ENCODE measurements at places on chromosomes 6 and 20.
A peak's percentile ranks its signal among the peaks of the same experiment; 100 is the strongest.

DNA sequence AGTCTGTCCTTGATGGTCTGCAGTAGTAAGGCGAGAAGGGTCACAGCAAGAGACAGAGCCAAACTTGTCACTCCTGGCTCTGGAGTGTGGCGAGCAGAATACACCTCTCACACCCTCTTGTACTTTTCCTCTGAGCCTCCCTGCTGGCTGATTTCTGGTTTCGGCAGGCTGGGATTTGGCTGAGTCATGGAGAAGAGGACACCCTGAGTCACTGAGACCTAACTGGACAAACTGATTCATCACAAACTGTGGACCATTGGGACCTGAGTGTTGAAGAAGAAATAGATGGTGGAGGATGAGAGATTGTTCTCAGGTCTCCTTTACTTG, 101.7 kb downstream of the F13A1 start:
- no peak for DNase-seq

DNA sequence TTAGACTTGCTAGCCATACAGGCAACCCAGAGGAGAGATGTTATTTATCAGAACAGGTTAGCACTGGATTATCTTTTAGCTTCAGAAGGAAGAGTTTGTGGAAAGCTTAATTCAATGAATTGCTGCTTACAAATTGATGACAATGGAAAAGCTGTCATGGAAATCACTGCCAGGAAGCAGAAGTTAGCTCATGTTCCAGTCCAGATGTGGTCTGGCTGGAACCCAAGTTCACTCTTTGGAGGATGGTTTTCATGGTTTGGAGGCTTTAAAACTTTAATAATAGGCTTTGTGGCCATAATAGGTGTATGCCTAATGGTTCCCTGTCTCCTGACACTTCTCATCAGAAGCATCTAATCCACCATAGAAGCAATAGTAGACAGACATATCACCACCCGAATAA, 699.0 kb downstream of the PHF3 start:
- peak; percentile 1 for DNase-seq

- DNase-seq, result peak; percentile 79
Observed at GRCh38 chr6:133973109-133973971, 20.3 kb downstream of the TBPL1 start.

DNA sequence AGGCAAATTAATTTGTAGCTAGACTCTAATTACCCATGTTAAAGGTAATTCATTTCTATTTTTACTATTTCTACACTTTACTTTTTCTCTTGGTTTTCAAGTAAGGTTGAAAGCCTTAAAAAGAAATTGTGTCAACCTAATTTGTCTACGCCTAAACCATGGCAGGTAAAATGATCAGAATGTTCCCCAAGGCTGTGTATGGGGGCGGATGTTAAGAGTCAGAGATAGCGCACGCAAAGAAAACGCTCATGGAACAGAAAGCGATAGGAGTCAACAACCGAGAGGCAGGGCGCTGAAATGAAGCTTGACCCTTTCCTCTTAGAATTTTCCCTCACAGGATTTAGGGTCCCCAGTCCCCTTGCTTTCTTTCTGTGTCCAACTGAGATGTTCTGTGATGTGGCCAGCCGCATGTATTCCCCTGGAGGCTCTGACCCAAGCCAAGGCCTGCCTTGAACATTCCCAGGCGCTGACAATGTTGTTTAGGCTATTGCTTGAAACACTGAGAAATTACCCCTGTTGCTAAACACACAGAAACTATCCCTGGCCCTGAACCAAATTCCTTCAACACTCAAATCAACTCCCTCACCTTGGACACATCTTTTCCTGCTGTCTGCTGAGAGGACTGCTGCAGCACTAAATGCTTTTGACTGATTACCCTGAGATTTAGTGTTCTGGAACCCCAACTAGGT, 10.9 kb downstream of the PSMB1 start:
- no peak for DNase-seq

DNA sequence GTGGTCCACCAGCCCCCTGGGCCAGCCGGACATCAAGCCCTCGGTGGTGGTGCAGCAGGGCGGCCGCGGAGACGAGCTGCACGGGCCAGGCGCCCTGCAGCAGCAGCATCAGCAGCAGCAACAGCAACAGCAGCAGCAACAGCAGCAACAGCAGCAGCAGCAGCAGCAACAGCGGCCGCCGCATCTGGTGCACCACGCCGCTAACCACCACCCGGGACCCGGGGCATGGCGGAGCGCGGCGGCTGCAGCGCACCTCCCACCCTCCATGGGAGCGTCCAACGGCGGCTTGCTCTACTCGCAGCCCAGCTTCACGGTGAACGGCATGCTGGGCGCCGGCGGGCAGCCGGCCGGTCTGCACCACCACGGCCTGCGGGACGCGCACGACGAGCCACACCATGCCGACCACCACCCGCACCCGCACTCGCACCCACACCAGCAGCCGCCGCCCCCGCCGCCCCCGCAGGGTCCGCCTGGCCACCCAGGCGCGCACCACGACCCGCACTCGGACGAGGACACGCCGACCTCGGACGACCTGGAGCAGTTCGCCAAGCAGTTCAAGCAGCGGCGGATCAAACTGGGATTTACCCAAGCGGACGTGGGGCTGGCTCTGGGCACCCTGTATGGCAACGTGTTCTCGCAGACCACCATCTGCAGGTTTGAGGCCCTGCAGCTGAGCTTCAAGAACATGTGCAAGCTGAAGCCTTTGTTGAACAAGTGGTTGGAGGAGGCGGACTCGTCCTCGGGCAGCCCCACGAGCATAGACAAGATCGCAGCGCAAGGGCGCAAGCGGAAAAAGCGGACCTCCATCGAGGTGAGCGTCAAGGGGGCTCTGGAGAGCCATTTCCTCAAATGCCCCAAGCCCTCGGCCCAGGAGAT, 1.0 kb downstream of the POU3F2 start:
- no peak for DNase-seq

DNA sequence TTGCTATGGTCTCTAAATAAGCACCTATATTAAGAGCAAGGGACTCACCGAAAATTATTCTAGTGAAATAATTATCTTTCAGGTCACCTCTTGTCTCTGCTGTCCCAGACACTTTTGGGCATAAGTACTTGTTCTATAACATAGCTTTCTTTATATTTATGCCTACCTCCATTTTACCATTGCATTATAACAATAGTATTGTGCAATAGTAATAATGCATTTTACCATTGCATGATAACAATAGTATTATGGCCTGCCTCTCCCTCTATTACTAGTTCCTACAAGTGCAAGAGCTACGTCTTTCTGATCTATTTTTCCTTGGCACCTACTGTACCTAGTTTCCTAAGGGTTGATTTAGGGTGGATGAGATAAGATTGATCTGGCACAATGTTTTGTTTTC, 169.2 kb downstream of the PDE7B start:
- DNase-seq, result no peak

Measured in fibroblast of the aortic adventitia (primary cell).